ENCODE measurements at places on chromosomes 12 and 14.

- DNase-seq: no peak
Measured at GRCh38 chr12:105347499-105347898, 17.0 kb downstream of the C12orf75 start.

GRCh38 chr14:42929806-42930480 lies 1323.3 kb downstream of the LRFN5 start:
- DNase-seq: peak; percentile 19

- DNase-seq: no peak
Measured at GRCh38 chr12:29960122-29960521, 176.4 kb upstream of the TMTC1 start.

- no peak for DNase-seq
Measured at GRCh38 chr14:91706996-91707395, 24.9 kb downstream of the CATSPERB start.

DNA sequence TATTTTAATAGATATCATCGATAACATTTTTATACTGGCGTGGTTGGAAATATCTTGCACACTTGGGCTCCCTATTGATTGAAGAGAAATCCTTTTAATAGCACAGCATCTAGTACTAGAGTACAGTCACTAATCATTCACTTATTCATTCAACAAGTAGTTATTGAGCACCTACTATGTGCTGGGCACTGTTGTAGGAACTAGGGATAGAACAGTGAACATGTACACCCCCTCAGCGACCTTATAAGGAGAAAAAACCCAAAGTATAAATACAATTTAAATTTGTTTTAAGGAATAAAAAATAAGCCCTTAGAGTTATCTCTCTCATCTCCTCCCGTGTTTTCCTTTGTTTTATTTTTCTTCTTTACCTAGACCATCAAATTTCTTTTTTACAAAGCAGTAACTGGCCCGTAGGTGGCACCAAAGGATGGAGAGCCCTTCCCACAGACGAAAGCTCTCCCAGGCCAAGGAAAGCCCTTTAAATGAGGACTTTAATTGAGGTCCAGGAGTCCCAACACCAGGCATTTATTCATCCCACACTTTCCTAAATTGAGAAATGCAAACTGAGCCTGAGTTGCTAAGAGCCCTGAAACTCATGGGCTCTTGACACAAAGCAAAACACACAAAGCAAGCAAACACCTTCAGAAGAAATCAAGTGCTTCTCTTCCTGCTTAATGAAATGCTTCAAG lies 29.0 kb downstream of the PEBP1 start:
- DNase-seq: no peak

- DNase-seq: no peak
Measured at GRCh38 chr12:98355322-98355721, 160.1 kb upstream of the TMPO start.

- DNase-seq: no peak
Measured at GRCh38 chr14:60510951-60511599, 2.1 kb downstream of the SIX6 start.

GRCh38 chr14:87430810-87431209 lies 562.2 kb downstream of the GALC start:
- DNase-seq: no peak

DNA sequence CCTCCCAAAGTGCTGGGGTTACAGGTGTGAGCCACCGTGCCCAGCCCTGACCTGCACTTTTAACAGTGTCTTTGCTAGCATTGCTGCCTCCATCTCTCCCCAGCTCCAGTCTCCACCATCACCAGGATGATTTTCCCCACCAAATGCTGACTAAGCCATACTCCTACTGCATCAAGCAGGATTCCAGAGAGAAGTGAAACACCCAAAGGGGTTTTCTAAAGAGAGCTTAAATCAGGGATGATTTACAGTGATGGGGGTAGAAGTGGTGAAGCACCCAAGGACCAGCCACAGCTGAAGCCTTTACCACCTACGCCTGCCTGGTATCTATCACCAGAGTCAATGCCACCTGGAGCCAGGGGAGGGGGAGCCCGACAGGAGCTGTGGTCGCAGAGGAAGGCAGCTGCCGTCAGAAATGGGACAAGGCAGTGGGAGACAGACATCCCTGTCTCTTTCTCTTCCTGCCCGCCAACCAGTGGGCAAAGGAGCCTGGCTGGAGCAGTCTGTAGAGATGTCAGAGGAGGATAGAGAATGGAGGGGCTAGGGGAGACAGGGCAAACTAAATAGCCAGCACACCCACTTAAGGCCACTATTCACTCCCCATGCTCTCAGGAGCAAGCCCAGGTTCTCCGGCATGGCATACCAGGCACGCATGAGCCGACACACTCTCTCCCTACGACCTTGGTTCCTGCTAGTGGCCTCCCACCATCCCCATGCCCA lies 22.4 kb upstream of the CD9 start:
- DNase-seq: no peak

- no peak for DNase-seq
Measured at GRCh38 chr12:17159506-17160300, 553.7 kb upstream of the LMO3 start.

- no peak for DNase-seq
Measured at GRCh38 chr12:6067152-6067916, 57.1 kb downstream of the VWF start.

- DNase-seq: no peak
Measured at GRCh38 chr14:67984274-67984673, 164.7 kb downstream of the RAD51B start.

DNA sequence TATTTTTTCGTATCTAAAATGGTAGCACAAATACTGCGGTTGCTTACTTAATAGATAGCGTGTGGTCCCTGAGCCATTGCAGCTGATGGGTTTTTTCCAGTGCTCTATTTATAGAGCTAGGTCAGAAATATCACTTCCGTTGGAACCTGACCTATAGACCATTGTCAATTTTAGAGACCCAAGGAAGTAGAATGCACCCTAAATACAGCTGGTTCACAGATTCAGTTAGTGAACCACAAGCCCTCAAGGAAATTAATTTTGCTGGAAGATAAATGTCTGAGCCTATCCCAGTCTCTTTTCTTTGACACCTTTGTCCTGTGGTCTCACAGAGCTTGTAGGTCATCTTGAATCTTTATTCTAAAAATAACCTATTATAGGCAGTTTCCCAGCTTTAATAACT lies 391.0 kb downstream of the ZFP36L1 start:
- DNase-seq: no peak

DNA sequence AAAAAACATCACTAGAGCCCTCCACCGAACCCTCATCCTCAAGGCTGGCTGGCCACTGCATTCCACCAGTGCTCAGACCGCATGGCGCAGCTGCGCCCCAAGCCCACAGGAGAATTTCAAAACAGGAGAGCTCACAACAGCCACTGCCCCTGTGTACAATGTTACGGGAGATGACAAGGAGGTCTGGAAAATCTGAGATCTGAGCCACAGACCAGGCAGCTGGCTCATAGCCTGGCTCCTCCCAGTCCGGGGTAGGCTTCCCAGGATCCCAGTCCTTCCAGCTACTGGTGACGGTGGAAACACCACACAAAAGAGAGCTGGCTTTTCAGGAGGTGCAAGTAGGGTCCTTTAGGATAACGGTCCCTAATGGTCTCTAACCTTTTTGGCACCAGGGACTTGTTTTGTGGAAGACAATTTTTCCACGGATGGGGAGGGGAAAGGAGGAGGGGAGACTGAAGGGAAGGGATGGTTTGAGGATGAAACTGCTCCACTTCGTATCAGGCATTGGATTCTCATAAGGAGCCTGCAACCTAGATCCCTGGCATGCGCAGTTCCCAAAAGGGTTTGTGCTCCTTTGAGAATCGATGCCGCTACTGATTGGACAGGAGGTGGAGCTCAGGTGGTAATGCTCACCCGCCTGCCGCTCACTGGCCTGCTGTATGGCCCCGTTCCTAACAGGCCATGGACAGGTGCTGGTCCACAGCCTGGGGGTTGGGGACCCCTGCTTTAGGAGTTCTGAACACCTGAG lies 23.0 kb upstream of the NRDE2 start:
- DNase-seq: no peak

DNA sequence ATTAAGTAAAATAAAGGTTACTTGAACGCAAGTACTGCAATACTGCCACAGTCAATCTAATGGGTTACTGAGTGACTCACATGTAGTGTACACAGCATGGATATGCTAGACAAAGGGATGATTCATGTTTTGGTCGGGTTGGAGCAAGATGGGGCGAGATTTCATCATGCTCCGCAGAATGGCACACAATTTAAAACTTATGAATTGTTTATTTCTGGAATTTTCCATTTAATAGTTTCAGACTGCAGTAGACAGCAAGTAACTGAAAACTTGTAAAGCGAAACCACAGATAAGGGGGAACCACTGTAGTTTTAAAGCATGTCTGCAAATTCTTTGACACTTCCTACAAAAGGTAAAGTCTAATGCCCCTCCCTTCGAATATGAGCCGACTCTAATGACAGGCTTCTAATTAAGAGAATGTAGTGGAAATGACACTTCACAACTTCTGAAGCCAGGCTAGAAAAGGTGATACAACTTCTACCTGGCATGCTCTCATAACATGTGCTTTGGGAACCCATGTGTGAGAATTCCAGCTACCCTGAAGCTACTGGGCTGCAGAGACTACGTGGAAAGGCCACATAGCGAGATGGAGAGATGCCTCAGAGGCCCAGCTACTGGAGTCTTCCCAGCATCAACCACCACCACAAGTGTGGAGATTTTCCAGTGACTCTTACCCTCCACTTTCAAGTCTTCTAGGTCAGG lies 13.9 kb upstream of the TCP11L2 start:
- no peak for DNase-seq

DNA sequence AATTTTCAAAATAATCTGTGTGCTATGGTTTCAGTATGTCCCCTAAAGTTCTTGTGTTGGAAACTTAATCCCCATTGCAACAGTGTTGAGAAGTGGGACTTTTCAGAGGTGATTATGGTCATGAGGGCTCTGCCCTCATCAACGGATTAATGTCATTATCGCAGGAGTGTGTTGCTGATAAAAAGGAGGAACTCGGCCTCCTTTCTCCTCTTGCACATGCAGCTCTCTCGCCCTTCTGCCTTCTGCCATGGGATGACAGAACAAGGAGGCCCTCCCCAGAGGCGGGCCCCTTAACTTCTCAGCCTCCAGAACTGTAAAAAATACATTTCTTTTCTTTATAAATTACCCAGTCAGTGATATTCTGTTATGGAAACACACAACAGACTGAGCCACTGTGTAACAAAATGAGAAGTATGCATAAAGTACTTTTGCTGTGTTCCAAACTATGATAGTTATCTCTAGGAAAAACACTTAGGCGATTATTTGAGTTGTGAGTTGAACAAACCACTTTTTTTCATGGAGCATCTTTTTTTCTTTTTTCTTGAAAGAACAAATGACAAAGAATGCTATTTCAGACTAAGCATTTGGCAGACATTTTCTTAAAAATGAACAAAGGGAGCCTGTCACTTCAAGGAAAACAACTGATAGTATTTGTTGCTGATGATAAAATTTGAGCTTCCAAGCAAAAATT lies 134.8 kb upstream of the FUT8 start:
- DNase-seq: no peak

DNA sequence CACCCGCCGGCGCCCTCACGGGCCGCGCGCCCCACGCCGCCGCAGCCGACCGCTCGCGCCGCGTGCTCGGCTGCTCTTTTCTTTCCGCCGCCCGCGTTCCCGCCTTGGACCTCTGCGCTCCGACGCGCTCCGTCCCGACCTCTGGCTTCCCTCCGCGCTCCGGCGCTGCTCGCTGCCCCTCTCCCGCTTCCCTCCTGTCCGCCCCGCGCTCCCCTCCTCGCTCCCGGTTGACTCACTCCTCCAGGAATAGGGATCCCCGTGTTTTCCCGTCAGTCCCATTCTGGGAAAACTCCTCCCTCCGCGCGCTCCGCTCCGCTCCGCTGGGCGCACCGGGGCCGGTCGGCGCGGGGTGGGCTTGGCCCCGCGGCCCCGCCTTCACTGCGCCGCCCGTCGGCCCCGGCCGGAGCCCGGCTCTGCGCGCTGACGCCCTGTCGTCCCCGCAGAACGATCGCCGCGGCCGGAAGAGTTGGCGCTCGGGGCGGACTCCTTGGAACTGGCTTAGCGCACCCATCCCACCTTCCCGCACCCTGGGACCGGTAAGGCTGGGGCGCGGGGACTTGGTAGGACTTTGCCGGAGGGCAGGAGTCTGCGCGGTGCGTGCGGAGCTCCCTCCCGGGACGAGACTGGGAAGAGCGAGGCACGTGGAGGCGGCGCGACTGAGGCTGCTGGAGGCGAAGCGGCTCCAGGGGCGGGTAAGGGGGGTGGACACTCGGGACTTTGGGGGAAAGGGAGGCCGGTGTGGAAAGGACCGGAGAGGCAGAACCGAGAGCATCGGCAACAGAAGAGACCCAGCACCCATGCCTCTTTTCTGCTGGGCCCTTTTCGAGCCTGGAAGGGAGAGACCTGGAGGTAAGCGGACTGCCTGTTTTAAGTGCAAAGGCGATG lies 550 bp downstream of the TEAD4 start:
- DNase-seq: no peak

DNA sequence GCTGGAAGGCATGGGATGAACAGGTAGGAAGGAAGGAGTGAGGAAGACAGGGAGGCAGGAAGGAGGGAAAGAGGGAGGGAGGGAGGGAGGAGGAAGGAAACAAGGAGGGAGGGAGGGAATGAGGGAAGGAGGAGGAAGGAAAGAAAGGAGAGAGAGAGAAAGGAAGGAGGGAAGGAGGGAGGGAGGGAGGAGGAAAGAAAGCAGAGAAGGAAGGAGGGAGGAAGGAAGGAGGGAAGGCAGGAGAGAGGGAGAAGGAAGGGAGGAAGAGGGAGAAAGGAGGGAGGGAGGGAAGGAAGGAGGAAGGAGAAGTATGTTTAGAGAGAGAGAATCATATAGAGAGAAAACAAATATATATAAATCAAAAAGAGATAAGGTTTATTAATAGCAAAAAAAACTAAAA lies 175.9 kb upstream of the FOXN3 start:
- no peak for DNase-seq

DNA sequence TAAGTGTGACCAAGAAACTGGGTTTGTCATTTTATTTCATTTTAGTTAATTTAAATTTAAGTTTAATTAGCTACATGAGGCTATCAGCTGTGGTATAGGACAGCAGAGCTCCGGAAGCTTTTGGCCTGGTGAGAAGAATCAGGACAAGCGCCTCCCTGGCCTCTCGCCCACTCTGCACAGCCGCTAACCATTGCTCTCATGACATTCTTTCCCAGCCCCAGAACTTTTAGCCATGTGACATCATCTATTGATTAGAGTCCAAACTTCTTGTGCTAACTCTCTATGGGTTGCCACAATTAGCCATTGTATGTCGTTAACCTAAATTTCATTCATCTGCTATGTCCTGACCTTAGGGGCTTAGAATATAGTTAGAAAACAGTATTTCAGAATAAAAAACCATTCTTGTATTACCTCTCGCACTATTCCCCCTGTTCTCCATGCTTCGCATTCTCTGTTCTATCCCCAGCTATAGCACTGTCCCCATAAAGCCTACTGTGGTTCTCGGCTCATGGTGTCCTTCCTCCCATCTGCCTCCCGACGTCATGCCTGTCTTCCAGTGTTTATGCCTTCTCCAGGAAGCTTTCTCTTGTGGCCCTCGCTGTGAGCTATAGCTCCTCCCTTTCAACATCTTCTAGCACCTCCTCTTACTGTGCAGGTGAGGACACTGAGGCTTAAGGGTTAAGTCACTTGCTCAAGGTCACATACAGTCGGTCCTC lies 23.5 kb downstream of the SSH1 start:
- no peak for DNase-seq

- DNase-seq: no peak
Measured at GRCh38 chr14:76922584-76922983, 96.4 kb downstream of the LRRC74A start.

Data from NCI-H187 treated with DMSO at 0.1 percent for 48 hours (cell line).